ENCODE measurements at places on chromosomes 6 and 20.

GRCh38 chr6:39051399-39052122 is 3.0 kb downstream of the GLP1R start:
- no peak for DNase-seq

GRCh38 chr6:43516697-43517504 is at the start of the genes POLR1C and YIPF3:
TSS of gene POLR1C (plus strand) at chr6:43517089. CDS start at chr6:43517110, 21 bp downstream.
TSS of gene YIPF3 (minus strand) at chr6:43516926. CDS start at chr6:43516807, 119 bp downstream.
- DNase-seq: peak; percentile 100

GRCh38 chr6:131136021-131136786 is 937 bp downstream of the AKAP7 start:
- no peak for DNase-seq

DNA sequence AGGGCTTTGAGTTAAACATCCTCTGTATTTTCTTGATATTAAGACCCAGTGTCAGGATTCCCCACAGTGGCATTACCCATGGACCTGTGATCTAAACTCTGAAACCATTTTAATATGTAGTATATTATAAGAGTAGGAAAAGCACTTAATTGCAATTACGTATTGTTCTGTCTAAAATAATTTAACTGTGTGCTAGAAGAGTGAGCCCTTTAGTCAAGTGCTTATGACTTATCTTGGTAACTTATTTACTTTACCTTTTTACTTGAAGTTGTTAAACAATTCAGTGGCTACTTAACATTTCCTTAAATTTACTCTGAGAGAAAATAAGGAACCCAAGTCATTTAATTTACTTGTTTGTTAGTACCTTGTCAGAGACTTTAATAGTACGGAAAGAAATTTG is 173.6 kb downstream of the CDKAL1 start:
- DNase-seq: no peak

DNA sequence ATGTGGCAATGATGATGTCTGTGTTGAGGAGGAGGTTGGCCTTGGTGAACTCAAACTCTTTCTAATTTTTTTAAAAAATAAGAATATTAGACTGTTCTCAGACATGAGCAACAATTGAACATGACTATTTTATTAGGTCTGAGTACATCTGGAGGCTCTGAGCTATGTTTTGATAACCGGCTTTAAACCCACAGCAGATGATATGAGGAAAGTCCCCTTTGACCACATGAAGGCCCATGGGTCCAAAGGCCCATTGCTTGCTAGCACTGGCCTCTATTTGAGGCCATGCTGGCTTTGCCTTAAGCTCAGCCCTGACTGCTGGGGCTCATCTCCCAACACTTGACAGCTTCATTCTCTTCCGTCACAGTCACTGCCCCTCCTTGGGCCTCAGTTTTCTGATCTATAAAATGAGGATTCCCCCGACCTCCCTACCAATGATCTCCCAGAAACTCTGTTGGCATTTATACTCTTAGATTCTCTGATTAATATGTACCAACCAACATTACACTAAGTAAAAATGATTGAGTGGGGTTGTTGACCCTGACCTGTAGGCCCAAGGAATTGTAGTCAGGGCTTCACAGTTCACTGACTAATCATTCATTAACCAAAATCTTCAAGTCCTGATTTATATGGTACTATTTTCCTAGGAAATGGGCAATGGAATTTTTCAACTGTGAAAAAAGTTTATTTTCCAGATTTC is 23.9 kb upstream of the TINAG start:
- DNase-seq: no peak

DNA sequence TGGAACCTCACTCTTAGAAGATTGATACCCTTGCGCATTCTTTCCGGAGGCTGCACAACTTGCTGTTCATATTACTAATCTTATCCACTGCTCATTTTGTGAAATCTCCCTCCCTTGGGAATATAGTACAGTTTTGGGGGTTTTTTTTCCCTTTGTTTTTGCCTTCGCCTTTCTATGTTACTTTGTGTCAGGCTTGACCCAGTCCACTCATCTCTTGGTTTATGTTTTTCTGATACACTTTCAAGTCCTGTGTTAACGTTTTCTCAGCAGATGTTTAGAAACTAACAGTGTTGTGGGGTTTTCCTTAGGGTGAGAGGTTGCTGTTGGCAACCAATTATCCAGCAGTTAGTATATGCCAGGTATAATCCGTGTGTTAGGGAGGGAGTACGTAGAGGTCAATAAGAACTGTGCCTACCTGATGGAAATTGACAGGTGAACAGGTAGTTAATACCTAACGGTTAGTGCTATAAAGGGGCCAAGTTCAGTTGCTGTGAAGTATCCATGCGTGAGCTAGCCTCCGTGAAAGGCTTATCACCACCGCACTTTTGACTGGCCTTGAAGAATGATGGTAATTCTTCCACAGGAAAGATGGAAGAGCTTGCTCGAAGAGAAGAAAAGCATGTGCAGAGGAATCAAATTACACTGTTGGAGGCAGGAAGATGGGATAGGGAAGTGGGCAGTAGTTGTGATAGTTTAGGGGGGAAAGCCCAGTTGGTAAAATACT is 1.4 kb downstream of the NFYA start:
- no peak for DNase-seq

- DNase-seq: no peak
These were observed 36.8 kb upstream of the SAMD3 start for GRCh38 chr6:130259557-130259956.

GRCh38 chr6:129748212-129748900 is 38.4 kb upstream of the ARHGAP18 start:
- DNase-seq: no peak

DNA sequence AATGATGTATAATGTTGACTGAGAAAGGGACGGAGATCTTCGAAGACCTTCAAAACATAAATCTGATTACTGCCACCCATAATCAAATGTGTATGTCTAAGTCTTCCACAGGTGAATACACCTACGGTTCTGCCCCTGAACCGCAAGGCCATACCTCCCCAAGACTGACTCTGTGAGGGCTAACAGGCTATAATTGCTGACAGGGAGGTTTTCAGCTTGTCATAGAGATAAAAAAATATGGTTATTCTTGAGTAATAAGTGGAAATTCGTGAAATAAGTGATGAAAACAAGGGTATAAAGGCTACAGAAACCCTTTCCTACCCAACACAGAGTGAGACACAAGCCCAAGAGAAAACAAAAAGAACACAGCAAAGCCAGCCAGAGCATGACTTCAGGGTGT is 188.9 kb downstream of the ATXN1 start:
- DNase-seq: no peak

- no peak for DNase-seq
These were observed 81.7 kb downstream of the QKI start for GRCh38 chr6:163496205-163496604.

GRCh38 chr6:52143551-52143950 is 42.6 kb upstream of the IL17A start:
- no peak for DNase-seq

GRCh38 chr6:45386501-45386900 is 8.8 kb upstream of the SUPT3H start:
- DNase-seq: no peak

DNA sequence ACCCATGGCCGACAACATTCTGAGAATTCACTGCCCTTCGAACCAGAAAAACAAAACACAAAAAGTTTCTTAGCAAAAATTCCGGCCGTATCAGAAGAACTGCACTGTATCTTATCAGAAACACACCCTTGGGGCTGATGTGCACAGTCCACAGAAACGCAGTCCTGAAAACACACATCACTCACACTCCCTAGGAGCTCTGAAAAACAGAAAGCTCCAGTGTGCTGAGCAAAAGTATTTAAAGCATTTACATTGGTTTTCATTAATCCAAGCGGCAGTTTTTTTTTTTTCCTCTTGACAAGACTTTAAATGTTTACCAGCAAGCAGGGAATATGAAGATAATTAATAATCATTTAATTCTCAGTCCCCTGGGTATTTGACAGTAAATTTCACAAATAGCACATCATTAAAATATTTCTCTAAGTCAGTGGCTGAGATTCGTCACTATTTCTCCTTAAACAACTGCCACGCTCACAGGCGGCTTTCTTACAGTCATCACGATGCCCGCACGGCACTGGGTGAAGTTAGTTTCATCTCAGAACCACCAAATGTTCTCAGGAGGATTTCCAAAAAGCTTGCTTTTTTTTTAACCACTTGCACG is 13.3 kb downstream of the NFATC2 start:
- DNase-seq: no peak

DNA sequence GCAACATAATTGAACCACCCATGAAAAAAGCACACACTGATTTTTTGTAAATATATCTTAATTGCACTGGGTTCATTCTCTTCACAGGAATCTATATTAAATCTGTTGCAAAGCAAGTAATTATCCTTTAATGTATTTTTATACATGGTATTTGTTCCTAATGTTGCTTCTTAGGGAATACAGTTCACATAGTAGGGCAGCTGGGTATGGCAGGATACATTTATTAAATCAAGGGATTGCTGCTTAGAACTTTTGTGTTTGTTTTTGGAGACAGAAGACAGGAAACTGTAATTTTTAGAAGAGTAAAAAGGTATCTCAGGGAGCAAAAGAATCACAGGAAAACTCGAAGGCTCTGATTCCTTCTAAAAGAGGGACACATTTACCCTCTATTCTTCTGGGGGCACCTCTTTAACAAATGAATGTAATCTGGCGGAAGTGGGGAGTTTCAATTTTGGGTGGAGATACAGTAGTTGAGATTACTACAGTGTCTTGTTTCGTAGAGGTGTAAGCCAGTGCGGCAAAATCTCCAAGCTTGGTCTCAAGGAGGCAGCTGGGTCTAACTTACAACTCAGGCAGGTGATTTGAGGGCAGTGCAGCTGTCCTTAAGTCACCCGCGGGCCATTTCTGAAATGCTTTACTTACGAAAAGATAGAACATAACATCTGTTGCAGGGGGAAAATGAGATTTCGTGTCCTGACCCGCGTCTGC is 812 bp upstream of the SMIM13 start:
- no peak for DNase-seq

DNA sequence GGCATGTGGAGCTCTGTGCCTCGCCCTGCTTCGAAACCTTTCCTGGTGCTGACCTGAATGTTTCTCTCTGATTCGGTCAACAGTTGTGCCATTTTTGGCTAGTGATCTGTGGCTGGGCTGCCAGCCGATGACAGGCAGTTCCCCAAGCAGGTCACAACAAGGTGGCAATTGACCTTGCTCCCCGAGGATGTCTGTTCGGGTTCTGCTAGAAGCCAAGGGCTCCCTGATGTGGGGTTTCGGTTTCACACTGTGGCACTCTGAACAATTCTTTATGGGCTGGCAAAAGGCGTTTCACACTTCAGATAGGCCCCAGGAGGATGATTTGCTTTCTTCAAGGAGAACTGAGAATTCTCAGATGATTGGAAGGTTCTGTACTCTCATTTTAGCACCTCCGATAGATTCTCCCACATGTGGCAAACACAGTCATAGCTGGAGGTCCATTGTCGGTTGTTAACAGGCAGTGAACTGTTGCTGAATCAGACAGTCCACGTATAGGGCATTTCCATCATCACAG is 135.6 kb downstream of the SLC24A3 start:
- no peak for DNase-seq

- peak; percentile 85 for DNase-seq
These were observed 244.9 kb downstream of the TSHZ2 start for GRCh38 chr20:53216856-53217576.

- DNase-seq: no peak
These were observed 58.0 kb upstream of the GATA5 start for GRCh38 chr20:62533591-62534495.

DNA sequence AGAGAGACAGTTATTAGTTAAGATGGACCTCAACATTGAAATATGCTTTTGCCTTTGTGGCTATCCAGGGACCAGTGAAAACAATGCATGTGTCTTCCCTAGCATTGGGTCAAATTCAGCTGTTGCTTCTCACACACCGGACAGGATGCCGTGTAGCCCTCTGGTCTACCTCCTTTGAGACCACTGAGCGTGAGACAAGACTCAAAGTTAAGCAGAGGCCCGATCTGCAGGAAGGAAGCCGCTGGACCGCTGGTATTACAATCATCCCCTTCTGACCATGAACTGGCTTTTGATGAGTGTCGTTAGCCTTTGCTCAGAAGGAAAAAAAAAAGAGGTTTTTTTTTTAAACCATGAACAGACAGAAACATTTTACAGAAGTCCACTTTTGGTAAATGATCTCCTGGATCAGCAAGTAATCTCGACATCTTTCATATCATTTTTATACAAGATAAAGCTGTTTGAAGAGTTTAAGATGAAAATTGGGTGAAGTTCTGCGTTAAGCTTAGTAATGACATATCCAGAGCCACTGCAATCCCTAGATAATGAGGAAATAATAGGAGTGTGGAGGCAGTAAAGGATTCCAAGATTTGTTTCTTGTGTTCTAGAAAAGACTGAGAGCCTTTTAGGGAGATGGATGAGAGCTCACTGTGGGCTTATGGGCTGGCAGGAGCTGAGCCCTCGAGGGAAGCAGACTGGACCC is 622.8 kb downstream of the QKI start:
- DNase-seq: no peak

GRCh38 chr6:21845439-21846140 is 252.0 kb downstream of the SOX4 start:
- DNase-seq: peak; percentile 54

DNA sequence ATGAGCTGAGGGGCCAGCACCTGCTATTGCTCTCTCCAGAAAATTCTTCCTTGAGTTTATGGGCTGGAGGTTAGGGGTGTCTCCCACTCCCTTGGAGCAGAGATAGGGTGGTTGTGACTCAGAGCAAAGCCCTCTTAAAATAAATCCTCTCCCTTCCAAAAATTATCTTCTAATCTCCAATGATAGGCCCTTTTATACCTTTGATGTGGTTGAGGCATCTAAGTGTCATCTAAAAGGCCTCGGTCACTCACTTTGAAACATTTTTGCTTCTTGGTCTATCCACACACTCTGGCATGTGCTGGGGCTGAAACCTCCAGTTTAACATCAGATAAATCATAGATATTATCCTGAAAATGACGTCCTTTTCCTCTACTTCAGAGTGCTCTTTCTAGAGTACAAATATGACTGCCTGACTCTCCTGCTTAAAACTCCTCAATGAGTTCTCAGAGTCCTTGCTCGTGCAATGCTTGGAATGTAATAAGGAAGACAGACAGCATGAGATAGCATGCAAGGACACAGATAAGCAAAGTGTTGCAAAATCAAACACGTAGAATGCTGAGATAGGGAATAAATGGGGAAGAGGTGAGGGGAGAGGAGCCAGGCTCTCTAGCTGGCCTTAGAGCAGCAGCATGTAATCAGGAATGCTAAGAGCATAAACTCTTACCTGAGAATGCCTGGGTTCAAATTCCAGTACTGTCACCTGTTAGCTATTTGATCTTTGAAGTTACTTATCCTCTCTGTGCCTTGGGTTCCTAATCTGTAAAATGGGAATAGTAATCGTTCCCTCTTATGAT is 374.1 kb upstream of the CITED2 start:
- no peak for DNase-seq

All from eye (tissue), 1 donor.